Fibroblast of the conjunctiva (primary cell): ENCODE measurements at places on chromosomes 4 and X.
A peak's percentile ranks its signal among the peaks of the same experiment; 100 is the strongest.

GRCh38 chr4:30840571-30840970, 120.4 kb downstream of the PCDH7 start:
- no peak for DNase-seq

DNA sequence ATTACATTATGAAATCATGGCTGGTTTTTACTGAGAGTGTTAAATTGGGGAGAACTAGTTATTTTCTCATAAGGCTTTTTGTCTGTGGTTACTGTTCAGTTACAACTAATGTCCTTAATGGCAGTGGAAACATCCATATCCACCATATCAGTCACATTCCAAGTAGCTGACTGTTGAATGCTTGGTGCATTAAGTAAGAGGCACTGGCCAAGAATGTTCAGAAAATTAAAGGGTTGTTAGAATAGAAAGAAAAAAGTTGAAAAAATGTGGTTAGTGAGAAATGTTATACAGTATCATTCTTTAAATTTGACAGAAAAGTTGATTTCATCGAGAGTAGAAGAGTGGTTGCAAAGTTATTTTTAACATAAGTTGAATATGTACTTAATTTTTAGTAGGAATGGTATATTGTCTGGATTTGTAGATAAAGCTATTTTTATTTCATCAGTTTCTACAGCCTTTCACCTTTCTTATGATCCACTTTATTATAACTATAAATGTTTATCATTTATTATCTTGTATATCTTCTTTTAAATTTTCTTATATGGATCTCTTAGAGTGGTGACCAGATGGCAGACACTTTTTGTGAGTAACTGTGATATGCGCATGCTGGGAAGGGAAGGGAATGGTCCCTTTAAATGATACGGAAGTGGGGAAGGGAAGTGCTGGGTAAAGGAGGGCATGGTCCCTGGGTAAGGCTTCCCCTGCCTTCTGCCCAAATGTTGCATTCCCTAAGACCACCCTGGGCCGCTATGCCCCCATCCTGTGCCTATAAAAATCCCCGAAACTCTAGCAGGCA, 2407.1 kb downstream of the ARAP2 start:
- peak; percentile 17 for DNase-seq

DNA sequence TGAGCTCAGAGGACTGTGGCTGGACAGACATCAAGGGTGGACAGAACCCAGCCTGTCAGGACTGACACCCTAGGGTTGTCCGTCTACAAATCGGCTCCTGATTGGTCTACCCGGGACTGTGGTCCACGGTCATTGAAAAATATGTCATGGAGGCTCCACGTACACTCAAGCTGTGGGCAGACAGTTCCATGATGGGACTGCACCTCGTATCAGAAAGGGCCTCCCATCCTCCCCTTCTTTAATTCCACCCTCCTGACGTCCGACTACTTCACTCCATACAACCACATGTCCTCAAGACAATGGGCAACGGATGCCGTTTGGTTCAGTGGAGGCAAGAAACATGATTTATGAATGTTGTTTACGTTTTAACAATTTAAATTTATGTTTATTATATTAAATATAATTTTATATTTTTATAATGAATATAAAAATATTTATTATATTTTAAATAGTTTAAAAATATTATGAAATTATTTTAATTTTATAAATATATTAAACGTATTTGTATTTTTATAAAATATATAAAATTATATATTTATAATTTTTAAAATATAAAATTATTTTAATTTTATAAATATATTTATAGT, 58.0 kb upstream of the SHOX start:
- DNase-seq, result no peak

- DNase-seq, result no peak
Observed at GRCh38 chr4:113159942-113160545, 110.6 kb downstream of the ANK2 start.

DNA sequence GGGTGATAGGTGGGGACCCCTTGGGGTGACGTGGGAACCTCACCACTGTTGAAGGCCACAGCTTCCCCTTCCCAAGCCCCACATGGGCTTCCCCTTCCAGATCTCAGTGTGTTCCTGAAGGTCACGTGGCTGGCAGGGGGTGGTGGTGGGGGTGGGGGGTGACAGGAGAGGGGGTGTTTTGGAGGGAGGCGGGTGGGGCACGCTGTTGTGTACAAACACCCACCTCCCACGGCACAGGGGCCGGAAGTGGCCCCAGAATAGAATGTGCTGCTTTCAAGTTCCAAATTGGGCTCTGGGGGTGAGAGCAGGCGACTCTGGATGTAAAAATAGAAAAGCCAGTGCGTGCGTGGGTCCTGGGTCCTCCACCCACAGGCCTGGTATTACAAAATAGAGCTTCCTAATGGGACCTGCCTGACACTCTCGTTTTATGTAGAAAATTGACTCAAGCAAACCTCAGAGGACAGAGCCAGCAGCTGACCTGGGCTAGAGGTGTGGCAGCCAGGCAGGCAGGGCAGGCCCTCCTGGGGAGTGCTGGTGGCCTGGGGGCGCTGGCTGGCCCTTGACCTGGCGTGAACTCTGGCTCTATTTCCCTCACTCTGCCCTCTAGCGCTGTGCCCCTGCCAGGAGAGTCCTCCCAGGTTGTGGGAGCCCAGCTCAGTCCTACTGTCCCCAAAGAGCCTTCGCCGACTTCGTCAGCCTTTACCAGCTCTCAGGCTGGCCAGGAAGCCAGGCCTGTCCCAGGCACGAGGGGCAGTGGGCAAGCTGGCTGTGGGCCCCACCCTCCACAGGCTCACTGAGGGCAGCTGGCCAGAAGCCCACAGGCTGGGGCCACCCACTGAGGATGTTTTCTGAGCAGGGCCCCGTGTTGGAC, 5.4 kb upstream of the SH3BP2 start:
- no peak for DNase-seq

GRCh38 chrX:152798945-152799344, 29.5 kb upstream of the MAGEA6 start:
- DNase-seq, result no peak
